ENCODE measurements at places on chromosomes 3 and 15.

DNA sequence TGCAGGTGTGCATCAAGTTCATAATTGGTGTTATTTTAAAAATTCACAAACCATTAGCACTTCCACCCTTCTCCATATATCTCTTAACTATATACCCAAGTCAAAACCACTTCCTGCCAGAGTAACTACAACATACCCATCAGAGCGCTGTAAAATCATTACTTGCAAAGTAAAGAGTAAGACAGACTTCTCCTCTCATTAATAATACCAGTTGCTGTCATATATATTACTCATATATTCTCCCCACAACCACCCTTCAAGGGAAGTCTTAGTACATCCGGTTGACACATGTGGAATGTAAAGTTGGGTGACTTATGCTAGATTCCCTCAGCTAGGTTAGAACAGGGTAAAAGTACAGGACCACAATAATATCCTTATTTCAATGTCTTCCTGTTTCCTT lies 5.6 kb downstream of the TERC start:
- DNase-seq = peak; percentile 88

DNA sequence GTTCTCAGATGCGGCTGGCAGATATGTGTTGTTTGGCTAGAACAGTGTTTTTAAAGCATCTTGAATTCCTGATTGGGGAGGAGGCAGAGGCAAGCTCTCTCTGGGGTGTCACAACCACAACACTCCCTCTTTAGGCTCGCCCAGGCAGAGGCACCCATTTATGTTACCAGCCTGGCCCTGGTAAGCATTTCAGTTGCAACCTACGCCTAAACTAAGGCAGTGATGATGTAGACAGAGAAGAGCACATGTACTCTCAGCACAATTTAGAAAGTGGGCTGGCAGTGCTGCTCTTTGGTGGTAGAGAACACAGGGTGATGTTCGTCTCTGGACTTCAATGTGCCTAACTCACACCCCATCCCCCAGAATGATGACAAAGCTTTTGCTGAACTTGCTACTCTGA lies 41.2 kb upstream of the TJP1 start:
- no peak for DNase-seq

- peak; percentile 99 for DNase-seq
These were observed 12.1 kb downstream of the TBC1D2B start for GRCh38 chr15:78065284-78065872.

DNA sequence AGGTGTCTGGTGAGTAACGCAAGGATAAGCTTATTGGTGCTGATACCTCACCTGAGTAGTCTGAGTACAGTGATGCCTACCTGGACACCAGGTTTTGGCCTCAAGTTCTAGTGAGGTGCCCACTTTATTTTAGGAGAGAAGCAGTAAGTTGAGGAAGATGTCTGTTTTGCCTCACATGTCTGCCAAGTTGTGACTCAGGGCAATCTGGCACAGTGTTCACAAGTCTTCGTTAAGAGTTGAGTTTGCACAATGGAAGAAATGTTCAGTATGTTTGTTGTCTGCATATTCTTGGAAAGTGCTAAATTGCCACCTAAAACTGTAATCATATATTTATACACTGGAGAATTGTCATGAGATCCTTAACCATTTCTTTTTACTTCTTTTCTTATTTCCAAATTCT lies 122.2 kb downstream of the KCNH8 start:
- no peak for DNase-seq

GRCh38 chr3:177852001-177852807 lies 654.9 kb upstream of the TBL1XR1 start:
- no peak for DNase-seq
